Globus pallidus (tissue), 1 donor: ENCODE measurements at places on chromosomes 3 and 15.

GRCh38 chr3:187746442-187747281, 1.4 kb upstream of the BCL6 start:
- peak; percentile 67 for DNase-seq

DNA sequence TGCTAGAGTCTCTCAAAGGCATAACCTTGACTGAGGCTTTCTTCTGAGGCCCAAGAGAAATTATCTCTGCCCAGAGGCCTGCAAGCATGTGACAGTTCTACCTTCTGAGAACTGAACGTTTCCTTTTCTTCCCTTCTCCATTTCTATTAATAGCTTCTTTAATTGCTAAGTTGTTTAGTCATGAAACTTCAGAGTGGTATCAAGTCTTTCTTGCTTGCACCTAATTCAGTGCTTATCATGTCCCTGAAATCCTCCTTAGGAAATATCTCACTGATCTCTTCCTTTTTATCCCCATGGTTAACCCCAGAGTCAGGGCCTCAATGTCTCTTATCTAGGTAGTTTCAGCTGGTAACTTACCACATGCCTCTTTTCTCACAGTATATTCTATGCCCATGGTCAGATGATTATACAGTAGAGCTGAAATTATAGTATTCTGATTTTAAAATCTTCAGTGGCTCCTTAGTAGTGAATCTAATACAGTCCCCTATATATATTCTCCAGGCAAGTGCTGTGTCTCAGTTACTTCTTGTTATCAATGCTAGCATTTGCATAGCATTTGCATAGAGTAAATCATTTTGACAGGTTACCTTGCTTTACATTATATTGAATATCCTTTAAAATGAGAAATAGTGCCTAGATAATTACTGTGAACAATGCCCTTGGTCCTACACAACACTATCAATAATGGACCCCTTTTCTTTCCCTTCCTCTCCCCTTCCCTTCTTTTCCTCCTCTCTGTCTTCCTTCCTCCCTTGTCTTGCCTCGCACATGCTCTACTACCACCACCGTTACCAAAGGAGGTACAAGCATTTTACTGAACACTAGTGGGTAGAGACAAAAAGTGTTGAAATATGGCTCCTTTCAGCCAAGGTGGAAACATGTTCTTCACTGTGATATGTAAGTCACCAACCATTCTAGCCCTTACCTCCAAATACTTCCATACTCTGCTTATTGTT, 33.0 kb downstream of the KBTBD8 start:
- no peak for DNase-seq

DNA sequence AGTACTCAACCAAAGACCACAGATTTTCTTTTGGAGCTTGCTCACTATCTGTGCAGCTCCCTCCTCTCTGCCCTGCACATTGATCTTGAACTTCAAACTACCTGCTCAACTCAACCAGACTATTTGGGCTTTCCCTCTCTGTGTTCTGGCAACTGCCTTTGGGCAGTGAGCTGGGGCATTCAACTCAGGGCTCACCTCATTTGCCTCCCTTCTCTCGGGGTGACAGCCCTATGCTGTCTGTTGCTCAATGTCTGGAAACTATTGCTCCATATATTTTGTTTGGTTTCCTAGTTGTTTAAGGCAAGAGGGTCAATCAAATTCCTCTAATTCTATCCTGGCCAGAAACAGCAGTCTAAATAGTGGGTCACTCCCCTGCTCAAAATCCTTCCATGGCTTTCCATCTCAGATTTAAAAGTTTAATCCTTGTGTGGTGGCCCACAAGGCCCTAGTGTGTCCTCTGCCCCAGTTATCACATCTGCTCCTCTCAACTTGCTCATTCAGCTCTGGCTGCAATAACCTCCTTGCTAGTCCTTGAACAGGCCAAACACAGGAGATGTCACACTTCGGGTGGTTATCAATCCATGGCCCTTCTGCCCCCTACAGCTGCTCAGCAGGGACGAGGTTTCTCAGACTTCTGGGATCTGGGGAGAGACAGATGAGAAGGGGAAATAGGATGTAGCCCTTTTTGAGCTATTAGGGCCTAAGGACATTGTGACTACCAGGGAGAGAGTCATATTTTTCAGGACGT, 67.8 kb downstream of the SNRK start:
- no peak for DNase-seq

DNA sequence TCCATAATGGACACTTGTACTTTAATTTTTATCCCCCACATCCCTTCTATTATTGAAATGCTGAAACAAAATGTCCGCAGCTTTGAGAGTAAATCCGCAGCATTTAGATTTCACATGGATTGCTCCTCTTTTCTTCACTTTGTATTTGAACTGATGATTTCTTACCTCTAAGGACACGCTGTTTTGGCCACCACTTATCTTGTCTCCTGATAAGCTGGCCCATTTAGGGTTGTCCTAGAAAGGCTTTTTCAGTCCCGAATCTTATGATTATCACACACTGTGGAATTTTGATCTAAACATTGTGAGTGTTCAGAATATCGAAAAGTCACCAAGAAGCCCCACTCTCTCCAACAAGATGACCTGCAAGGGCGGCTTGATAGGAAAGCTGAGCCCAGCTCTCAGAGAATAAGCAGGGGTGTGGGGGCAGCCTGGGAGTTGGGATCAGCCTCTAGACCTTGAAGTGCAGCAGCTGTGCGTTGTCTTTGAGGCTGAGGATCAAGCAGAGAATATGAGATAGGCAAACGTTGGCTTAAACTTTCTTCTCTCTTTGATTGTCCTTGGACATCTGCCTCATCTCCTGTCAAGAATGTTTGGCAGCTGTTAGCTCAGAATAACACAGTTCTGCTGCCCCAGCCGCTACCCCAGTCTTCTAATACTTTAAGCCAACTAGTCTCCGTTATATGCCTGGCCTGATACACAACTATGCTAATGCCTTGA, 399.7 kb upstream of the NR2F2 start:
- no peak for DNase-seq

GRCh38 chr3:122012821-122013220, 9.2 kb downstream of the ILDR1 start:
- no peak for DNase-seq

DNA sequence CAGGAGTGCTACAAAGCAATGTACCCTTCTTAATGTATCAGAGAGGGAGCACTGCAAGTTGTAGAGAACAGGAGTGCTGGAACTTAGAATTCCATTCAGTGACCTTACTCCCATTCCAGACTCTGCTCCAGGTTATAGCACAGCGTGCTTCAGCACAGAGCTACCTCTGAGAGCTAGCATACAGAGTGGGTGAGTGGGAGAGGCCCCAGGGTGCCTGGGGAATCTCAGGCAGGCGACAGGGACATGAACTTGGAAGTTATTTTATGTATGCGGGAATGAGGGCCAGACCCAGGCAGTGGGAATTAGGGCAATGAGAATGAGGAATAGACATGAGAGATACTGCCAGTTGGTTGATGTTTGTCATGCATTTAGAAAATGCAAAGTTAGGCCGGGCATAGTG, 3.7 kb upstream of the KNG1 start:
- no peak for DNase-seq

DNA sequence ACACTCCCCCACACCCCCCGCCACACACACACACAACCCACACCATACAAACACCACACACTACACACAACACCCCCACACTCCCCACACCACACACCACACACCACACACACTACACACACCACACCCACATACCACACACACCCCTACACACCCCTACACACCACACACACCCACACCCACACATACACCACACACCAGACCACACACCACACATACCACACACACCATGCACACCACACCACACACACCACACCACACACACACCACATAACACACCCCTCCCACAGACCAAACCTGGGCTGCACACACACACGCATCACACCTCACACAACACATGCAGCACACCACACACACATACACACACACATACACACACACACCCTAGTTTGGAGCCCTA, 1.8 kb upstream of the RASGRF1 start:
- no peak for DNase-seq
